ENCODE measurements at places on chromosomes 6 and 20. TPM values are rescaled to one million over a fixed set of nuclear protein-coding genes. Genes with fewer than 3 reads are reported as not detected.

COL21A1 gene
- total RNA-seq = 0.50 TPM

HSPA12B gene
- total RNA-seq = 0.25 TPM

ABHD16B gene
- total RNA-seq = not detected

CENPB gene
- total RNA-seq = 124 TPM

VSX1 gene
- 0.79 TPM for total RNA-seq

CALHM4 gene
- total RNA-seq = not detected
